ENCODE measurements at places on chromosomes 2 and 18. TPM values are rescaled to one million over a fixed set of nuclear protein-coding genes. Genes with fewer than 3 reads are reported as not detected.

SOX11 gene
- total RNA-seq = not detected

CENPA gene
- total RNA-seq = 0.64 TPM

VAMP8 gene
- total RNA-seq = 55.7 TPM

GAD1 gene
- total RNA-seq = 0.48 TPM

REG3A gene
- total RNA-seq = not detected

SERPINB12 gene
- not detected for total RNA-seq

NAB1 gene
- total RNA-seq = 76.2 TPM

HOXD10 gene
- total RNA-seq = 1.6 TPM

PLEKHM3 gene
- 35.0 TPM for total RNA-seq

VWC2L gene
- not detected for total RNA-seq

DNA sequence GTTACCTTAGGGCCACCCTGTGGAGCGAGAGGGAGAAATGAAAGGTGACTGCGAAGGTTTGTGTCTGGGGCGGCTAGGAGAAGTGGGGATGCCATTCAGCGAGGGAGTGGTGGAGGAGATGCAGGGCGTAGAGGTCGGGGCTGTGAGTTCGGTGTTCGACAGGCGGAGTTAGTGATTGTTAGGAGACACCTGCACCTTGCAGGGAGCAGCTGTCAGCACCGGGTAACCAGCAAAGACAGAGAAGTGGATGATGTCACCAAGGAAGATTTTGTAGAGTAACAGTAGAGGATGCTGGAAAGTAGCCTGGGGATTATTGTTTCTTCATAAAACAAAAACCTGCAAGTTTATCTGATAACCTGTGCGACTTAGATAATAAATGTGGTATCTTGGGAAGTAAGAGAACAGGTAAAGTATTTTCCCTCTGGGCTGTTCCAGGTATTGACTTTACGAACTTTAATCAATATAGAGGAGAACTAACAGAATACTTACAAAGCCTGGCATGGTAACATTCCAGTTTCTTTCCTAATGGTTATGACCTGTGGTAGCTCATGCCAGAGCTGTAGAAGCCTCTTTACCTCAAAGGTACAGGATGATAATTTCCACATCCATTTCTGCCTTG, 63.8 kb downstream of the SPTBN1 start:
- H3K27me3 ChIP-seq = no peaks in the 10 kb centered on the region
- H3K36me3 ChIP-seq = no peaks in the 10 kb centered on the region
- DNase-seq = no peak
- H3K4me3 ChIP-seq = no peak overlapping the region

- H3K4me1 ChIP-seq = no peaks in the 10 kb centered on the region
- H3K4me3 ChIP-seq = no peak overlapping the region
- H3K36me3 ChIP-seq = peaks cover 7% of the 10 kb centered on the region
- DNase-seq = no peak
- no peak overlapping the region for H3K27ac ChIP-seq
Measured at GRCh38 chr2:200929334-200930249, 33.9 kb downstream of the ORC2 start.

GRCh38 chr2:212299333-212299732, 239.3 kb downstream of the ERBB4 start:
- no peaks in the 10 kb centered on the region for H3K36me3 ChIP-seq
- H3K4me1 ChIP-seq = no peaks in the 10 kb centered on the region
- no peaks in the 10 kb centered on the region for H3K27me3 ChIP-seq

- no peaks in the 10 kb centered on the region for H3K27me3 ChIP-seq
- no peaks in the 10 kb centered on the region for H3K4me1 ChIP-seq
- H3K4me3 ChIP-seq = no peak overlapping the region
- no peak overlapping the region for H3K27ac ChIP-seq
- no peak for DNase-seq
- H3K36me3 ChIP-seq = no peaks in the 10 kb centered on the region
Measured at GRCh38 chr2:227793148-227793712, 20.4 kb upstream of the CCL20 start.

GRCh38 chr2:240877460-240878340, 9.1 kb downstream of the AGXT start:
- DNase-seq = no peak
- no peaks in the 10 kb centered on the region for H3K36me3 ChIP-seq

DNA sequence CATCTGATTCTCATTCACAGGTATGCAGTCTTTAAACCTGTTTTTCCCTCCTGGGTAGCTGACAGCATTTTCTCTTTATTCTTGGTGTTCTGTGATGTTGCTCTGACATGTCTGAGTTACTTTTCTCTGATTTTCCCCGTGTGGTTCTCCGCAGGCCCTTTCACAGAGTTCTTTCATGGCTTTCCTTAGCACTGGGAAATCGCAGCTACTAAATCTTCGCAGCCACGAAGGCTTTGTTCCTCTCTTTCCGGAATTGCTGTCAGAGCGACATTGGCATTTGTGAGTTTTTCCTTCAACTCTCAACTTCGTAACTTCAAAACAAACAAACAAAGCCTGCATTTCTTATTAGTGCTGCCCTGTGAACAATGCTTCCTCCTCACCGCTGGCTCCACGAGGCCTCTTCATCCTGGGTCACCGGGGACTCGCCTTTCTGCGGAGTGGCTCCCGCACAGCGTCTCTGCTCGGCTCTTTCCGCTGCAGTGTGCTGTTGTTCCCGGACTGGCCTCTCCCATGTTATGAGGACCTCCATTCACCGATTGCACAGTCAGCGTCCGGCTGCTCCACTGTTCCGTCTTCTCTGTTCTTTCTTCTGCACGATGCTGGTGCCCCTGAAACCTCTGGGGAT, 16.1 kb downstream of the COLEC11 start:
- no peaks in the 10 kb centered on the region for H3K36me3 ChIP-seq
- DNase-seq = no peak
- H3K27me3 ChIP-seq = no peaks in the 10 kb centered on the region
- H3K27ac ChIP-seq = no peak overlapping the region
- H3K4me3 ChIP-seq = no peak overlapping the region

DNA sequence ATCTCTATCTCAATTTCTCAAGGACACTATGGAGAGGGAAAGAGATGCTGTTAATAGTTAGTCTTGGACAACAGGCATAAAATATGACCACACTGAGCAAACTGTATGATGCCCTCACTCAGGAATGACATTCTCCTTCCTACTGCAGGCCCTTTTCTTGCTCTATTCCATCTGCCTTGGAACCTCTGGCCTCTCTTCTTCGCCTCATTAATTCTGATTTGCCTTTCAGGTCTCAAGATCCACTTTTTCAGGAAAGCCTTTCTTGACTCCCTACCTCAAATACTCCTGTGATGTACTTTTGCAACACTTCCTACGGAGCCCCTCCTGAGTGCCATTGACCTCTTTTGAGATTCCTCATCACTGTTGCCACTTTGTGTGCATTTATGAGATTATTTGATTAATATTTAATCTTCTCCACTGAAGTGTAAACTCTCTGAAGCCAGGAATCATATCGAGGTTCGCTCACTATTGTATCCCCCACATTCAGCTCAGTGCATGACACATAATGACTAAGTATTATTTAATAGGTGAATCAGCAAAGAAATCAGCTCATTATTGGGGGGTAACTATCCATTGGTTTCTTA, 21.3 kb upstream of the SPP2 start:
- H3K4me1 ChIP-seq = no peaks in the 10 kb centered on the region
- no peak overlapping the region for H3K27ac ChIP-seq
- no peak for DNase-seq
- no peaks in the 10 kb centered on the region for H3K27me3 ChIP-seq
- no peak overlapping the region for H3K4me3 ChIP-seq

DNA sequence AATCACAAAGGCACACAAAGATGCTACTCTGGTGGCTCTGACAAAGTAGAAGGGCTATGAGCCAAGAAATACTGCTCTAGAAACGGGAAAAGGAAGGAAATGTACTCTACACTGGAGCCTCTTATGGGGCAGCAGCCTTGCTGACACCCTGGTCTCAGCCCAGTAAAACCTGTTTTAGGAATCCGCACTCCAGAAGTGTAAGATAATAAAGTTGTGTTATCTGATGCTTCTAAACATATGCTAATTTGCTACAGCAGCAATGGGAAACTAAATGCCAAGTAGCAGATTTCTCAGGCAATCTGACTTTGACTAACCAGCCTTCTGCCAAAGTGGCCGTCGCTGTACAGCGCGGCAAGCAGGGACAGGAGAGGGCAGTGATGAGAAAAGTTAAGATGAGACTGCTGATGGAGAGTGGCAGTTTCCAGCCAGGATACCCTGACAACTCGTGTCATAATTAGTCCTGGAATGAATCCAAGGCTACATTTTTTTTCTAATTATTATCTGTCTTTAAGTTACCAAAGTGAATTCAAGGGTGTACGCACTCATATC, 99.0 kb downstream of the NETO1 start:
- H3K4me1 ChIP-seq = no peaks in the 10 kb centered on the region
- no peak for DNase-seq
- no peak overlapping the region for H3K4me3 ChIP-seq
- no peaks in the 10 kb centered on the region for H3K27me3 ChIP-seq

DNA sequence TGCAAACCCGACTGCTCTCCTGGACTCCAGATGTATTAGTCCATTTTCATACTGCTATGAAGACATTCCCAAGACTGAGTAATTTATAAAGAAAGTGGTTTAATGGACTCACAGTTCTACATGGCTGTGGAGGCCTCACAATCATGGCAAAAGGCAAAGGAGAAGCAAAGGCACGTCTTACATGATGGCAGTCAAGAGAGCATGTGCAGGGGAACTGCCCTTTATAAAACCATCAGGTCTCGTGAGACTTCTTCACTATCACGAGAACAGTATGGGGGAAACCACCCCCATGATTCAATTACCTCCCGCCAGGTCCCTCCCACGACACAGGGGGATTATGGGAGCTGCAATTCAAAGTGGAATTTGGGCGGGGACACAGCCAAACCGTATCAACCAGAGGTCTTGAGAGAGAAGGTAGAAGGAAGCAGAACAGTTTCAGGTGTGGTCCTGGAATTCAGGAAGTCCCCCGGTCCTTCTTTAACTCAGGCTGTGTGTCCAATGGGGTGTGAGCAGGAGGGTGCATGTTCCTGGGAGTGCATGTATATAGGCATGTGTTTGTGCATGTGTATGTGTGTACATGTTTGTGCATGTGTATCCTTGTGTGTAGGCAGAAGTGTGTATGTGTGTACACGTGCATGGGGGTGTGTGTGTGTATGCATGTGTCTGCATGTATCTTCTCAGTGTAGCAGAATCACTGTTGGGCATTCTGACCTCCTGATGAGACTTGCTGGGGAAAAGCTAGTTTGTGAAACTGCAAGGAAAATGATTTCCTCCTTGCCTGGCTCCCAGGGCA, 46.2 kb downstream of the GREB1 start:
- DNase-seq = no peak
- H3K27me3 ChIP-seq = no peaks in the 10 kb centered on the region
- H3K4me3 ChIP-seq = no peak overlapping the region
- no peaks in the 10 kb centered on the region for H3K36me3 ChIP-seq

GRCh38 chr2:228869636-228870264, 401.3 kb downstream of the PID1 start:
- no peaks in the 10 kb centered on the region for H3K27me3 ChIP-seq
- no peak for DNase-seq
- H3K27ac ChIP-seq = no peak overlapping the region
- H3K4me1 ChIP-seq = no peaks in the 10 kb centered on the region
- H3K4me3 ChIP-seq = no peak overlapping the region
- H3K36me3 ChIP-seq = no peaks in the 10 kb centered on the region

DNA sequence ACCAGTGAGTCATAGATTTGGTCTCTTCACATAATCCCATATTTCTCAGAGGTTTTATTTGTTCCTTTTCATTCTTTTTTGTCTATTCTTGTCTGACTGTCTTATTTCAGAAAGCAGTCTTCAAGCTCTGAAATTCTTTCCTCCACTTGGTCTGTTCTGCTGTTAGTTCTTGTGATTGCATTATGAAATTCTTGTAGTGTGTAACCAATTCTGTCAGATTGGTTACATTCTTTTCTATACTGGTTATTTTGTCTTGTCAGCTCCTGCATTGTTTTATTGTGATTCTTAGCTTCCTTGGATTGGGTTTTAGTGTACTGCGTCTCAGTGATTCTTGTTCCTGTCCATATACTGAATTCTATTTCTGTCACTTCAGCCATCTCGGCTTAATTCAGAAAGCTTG, 18.6 kb downstream of the EHBP1 start:
- H3K27ac ChIP-seq = no peak overlapping the region
- H3K27me3 ChIP-seq = no peaks in the 10 kb centered on the region
- no peak for DNase-seq
- no peaks in the 10 kb centered on the region for H3K4me1 ChIP-seq
- no peaks in the 10 kb centered on the region for H3K36me3 ChIP-seq

DNA sequence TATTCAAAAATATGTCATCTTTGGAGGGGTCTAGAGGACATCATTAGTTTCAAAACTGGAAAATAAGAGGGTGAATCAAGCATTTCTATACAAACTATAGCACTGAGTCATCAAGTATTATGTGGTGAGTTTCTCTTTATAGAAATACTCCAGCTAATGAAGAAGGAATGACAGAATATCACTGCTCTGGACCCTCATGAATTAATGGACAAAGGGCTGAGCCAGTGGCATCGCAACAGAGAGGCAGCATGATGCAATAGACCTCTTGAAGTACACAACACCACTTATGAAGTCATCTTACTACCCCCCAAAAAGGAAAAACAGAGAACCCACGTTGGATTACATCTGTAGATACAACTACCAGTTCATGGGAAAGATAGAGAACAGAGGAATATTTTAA, 27.4 kb upstream of the EIF2AK3 start:
- DNase-seq = no peak
- H3K4me3 ChIP-seq = no peak overlapping the region
- H3K36me3 ChIP-seq = no peaks in the 10 kb centered on the region
- no peaks in the 10 kb centered on the region for H3K27me3 ChIP-seq
- no peak overlapping the region for H3K27ac ChIP-seq

DNA sequence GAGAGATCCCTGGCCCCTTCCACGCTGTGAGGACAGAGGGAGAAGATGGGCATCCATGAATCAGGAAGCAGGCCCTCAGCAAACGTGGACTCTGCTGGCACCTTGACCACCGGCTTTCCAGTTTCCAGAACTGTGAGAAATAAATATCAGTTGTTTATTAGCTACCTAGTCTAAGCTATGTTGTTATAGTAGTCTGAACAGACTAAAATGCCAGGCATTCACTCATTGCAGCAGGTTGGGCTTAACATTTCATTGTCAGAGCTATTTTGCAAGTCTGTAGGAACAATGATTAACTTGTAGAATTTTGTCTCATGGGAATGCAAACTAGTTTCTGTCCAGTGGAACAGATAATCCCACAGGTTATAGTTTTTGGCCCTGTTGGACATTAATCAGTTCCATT, 24.8 kb upstream of the TBC1D8 start:
- no peak overlapping the region for H3K4me3 ChIP-seq
- H3K27me3 ChIP-seq = no peaks in the 10 kb centered on the region
- H3K4me1 ChIP-seq = no peaks in the 10 kb centered on the region
- H3K36me3 ChIP-seq = no peaks in the 10 kb centered on the region

DNA sequence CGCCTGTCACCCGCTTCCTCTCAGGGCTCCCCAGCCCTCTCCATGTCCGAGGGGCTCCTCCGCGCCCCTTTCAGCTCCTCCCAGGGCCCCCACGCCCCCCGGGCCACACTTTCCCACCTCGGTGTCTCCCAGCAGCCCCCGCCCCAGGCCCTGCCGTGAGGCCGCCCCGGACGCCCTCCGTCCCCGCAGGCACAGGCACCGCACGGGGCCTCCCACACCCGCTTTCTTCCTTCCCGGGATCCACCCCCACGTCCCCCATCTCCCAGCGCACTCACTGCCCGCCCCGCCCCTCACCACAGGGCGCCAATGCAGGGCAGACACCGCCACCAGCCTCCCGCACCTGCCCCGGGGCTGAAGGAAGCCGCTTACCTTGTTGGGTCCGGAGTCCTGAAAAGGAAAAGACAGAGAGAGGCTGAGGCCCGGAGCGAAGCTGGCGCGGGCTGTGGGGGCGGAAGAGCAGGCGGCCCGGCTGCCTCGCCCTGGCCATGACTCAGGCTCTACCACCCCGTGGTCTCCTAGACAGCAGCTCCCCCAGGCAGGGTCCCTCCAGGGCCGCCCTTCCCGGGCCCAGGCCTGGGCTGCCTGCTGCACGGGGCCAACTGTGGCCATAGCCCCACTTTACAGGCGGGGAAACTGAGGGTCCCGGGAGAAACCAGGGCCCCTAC, 37.7 kb downstream of the KIF1A start:
- H3K27ac ChIP-seq = no peak overlapping the region
- no peaks in the 10 kb centered on the region for H3K36me3 ChIP-seq
- H3K4me3 ChIP-seq = no peak overlapping the region
- peaks cover 33% of the 10 kb centered on the region for H3K27me3 ChIP-seq
